ENCODE measurements at places on chromosomes 3 and 15.

DNA sequence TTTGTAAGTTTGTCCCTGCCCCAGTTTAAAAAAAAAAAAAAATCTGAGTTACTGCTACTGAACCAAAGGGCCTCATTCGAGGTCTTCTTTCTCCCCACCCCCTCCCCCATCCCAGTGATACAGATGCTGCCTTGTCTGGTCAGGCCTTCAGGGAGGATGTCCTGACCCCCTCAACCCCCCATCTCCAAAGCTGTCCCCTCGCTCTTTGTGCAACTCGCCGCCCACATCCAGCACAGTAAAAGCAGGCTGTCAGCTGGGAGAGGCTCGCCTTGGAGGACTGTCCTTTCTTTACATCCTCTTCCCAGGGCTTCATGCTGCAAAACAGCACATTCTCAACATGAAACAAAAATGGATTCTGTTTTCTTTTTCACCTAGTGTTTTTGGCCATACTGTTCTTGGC, 133.4 kb downstream of the VGLL4 start:
- no peak for DNase-seq

GRCh38 chr15:32643907-32644445, 2.5 kb downstream of the SCG5 start:
- no peak for DNase-seq

- DNase-seq, result no peak
These were observed 135.0 kb downstream of the LRRK1 start for GRCh38 chr15:101054116-101054515.

DNA sequence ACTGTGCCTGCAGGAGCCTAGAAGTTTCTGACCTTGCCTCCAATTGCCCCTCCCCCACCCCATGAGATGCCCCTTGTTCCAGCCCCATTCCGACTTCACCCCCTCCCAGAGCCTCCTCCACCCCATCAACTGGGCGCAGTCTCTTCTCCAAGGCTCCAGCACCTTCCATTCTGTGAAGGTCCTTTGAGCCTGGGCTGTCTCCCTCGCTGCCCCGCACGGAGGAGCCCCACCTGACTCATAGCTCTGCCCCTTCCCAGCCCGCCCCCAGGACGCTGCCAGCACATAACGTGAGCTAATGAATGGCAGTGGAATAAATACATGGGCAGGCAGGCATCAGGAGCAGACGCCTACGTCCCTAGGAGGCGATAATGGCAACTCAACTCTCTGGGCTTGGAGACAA, 113.1 kb downstream of the NUP210 start:
- DNase-seq, result no peak

DNA sequence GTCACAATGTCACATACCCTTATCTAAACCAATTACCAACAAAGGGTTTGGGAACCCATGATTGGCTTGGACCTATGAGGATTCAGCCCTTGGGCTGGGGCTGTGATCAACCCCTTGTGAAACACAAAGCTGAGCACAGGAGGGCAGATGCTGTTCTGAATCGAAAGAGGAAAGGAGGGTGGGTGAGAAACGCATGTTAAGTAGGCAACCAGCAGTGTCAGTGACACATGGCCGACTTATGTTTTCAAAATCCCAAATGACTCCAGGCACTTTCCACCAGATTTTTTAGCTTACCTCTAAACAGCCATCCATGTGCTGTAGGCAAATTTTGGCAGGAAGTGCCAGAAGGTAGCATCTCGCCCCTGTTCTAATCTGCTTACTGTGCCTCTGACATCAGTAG, 34.1 kb upstream of the KLHL25 start:
- DNase-seq, result no peak

GRCh38 chr3:133258358-133258757, 141.5 kb upstream of the BFSP2 start:
- DNase-seq, result no peak

DNA sequence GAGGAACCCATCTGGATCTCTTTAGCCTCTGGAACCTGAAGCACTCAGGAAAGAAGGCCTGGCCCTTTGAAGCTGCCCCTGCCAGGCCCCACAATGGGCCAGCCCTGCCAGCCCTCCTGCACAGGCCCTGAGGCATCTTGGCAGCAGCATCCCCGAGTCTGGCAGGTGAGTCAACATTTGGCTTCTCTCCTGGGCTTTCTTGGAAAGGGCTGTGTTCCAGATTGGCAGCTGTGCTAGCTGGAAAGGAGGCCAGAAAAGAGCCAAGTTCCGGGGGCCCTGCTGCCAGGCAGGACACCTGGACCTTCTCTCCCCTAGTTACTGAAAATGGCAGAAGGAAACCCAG, 187.2 kb downstream of the SHQ1 start:
- no peak for DNase-seq

- DNase-seq, result no peak
These were observed 39.1 kb downstream of the KNL1 start for GRCh38 chr15:40633178-40633577.

DNA sequence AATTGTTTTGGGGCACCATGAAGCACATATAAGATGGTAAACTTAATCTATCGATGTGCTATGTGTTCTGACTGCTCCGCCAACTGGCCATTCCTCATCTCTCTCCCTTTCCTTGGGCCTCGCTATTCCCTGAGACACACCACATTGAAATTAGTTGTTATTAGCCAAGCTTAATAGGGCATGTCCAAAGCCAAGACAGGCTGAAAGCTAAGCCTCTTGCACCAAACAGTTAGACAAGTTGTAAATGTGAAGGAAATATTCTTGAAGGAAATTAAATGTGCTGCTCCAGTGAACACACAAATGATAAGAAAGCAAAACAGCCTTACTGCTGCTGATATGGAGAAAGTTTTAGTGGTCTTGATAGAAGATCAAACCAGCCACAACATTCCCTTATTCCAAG, 39.3 kb downstream of the C2CD4A start:
- no peak for DNase-seq

DNA sequence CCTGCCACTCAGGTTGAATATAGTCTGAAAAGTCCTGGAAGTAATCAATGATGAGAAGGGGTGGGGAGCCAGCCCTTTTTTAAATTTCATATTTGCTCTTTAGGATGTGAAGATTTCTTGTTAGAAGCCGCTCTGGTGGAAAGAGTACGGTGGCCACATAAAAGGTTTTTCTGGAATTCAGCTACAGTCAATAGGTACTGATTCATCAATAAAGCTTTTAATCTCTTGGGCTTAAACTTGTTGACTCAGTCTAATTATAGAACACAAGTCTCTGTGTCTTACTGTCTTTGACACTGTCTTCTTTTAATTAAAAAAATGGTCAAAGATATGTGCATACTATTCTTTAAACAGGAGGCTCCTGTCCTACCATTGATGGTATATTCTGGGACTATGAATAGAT, 99.9 kb upstream of the TP63 start:
- DNase-seq, result no peak

- DNase-seq, result no peak
These were observed 73.8 kb downstream of the SYNPR start for GRCh38 chr3:63352008-63352279.

GRCh38 chr3:157134620-157135191, 25.2 kb downstream of the CCNL1 start:
- DNase-seq, result no peak

DNA sequence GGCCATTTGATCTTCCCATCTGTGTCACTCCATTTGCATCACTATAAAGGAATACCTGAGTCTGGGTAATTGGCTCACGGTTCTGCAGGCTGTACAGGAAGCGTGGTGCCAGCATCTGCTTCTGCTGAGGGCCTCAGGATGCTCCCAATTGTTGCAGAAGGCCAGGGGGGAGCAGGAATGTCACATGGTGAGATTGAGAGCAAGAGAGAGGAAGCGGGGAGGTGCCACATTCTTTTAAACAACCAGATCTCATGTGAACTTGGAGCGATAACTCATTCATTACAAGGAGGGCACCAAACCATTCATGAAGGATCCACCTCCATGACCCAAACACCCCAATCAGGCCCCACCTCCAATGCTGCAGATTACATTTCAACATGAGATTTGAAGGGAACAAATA, 13.1 kb upstream of the RAB7A start:
- no peak for DNase-seq

GRCh38 chr3:191961022-191961421, 500.1 kb downstream of the PYDC2 start:
- no peak for DNase-seq

DNA sequence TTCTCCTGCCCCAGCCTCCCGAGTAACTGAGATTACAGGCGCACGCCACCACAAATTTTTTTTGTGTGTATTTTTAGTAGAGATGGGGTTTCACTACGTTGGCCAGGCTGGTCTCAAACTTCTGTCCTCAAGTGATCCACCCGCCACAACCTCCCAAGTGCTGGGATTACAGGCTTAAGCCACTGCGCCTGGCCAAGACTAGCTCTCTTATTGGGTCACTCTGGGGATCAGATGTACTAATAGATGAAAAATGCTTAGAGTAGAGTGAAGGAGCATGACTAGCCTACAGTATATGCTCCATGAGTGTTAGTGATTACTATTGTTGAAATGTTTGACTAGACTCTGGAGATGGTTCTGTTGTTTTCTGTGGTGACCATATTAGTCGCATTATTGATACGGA, 21.8 kb downstream of the RARB start:
- no peak for DNase-seq

DNA sequence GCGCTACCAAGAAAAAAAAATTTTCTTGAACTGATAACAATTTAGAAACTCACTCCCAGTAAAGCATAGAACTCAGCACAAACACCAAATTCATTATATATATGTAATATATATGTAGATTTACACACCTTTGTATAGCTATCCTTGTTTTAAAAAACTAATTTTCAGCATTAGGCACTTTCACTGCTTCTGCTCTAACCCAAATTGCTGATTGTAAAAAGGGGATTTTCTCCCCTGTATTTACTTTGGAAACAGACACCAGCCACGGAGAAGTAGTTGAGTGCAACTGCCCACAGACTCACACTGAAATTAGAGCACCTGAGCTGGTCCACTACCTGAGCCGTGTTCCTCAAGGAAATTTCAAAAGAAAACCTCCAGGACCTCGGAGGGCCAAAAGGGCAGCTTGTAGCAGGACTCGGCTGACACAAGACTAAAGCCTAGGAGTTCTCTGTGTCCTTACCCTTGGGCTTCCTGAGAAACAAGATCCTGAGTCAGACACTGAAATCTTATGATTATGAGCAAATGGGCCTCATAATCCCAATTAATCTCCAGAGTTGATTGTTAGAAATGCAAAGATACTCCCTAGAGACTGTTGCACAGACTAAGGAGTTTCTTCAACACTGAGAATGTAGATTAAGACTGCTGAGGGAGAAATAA, 106.0 kb downstream of the TNIK start:
- no peak for DNase-seq

- no peak for DNase-seq
These were observed 27.2 kb downstream of the MAP2K5 start for GRCh38 chr15:67569668-67570067.

DNA sequence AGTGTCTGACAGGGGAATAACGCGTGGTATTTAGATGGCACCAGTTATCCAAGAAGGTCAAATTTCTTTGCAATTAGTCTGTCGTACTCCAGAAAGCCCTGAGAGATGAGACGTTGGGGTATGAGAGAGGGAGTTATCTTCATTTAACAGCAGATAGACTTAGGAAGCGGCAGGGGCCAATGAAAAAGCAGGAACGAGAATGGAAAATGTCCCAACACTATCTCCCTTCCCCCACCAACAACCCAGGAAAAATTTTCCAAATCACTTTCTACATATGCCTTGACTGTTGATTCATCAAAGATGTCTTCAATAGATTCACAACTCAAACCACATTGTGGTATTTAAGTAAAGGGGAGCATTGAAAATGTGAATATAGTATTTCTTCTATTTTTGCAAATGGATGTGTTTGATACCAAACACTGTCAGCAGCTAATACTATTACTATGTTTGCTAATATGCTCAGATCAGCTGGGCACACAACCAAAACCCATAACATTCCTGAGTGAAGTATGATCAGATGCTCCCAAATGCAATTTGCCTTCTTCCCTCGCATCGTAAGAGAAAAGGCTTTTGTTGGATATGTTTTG, 13.3 kb upstream of the GREM1 start:
- no peak for DNase-seq

Data from neuronal stem cell (in vitro differentiated cells).